ENCODE measurements at places on chromosomes 1 and 21. TPM values are rescaled to one million over a fixed set of nuclear protein-coding genes. Genes with fewer than 3 reads are reported as not detected.

GRCh38 chr21:40227096-40227495, 359.9 kb downstream of the PCP4 start:
- H3K27me3 ChIP-seq = no peaks in the 10 kb centered on the region
- H3K4me1 ChIP-seq = no peaks in the 10 kb centered on the region
- no peak overlapping the region for H3K4me3 ChIP-seq
- H3K36me3 ChIP-seq = no peaks in the 10 kb centered on the region

DNA sequence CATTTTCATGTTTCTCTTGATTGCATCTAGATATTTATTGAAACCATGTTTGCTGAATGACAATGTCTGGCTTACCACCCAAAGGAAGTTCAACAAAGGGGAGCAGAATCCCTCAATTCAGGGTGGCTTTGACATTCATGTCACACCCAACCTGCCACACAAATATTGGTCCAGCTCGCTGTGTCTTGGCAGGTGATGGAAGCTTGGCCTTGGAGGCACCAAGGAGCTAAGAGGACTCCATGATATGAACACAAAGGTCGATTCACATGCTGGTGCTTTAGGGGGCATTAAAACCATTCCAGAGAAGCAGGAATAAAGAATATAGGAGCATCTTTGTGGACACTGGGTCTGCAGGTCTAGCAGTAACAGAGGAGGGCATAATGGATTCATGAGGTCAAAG, 114.8 kb downstream of the RUNX1 start:
- no peaks in the 10 kb centered on the region for H3K36me3 ChIP-seq
- peaks cover 3% of the 10 kb centered on the region for H3K4me1 ChIP-seq
- DNase-seq = no peak
- H3K4me3 ChIP-seq = no peak overlapping the region
- no peaks in the 10 kb centered on the region for H3K27me3 ChIP-seq
- H3K27ac ChIP-seq = no peak overlapping the region

DNA sequence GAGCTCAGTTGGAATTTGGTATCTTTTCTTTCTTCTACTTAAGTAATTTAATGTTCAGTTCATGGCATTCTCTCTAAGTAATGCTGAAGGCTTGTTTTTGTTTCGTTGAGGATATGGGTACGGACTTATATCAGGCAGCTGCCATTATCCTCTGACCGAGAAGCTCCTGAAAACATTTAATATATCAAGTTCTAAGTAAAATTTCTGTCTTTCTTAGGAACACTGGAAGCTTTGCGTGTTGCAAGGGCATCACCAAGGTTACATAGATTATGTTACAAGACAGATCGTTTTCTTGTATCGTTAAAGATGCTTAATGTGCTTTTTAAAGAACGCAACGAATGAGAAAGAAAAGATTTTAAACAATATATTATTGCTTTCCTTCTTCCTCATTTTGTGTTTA, 1.0 kb upstream of the GALNT2 start:
- no peak for DNase-seq
- H3K27me3 ChIP-seq = no peaks in the 10 kb centered on the region
- H3K4me3 ChIP-seq = peak overlapping the region; percentile 49

DNA sequence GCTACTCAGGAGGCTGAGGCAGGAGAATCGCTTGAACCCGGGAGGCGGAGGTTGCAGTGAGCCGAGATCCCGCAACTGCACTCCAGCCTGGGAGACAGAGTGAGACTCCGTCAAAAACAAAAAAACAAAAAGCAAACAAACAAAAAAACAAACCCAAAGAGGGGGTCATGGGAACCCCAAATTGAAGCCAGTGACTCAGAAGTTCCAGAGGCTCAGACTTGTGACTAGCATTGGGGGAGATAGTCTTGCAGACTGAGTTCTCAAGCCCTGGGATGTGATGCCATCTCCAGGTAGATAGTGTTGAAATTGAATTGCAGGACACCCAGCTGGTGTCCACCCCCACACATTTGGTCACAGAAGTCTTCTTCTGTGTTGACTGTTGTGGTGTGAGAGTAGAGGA, 24.9 kb upstream of the ENO1 start:
- DNase-seq = no peak
- no peaks in the 10 kb centered on the region for H3K36me3 ChIP-seq
- H3K4me3 ChIP-seq = no peak overlapping the region
- peaks cover 4% of the 10 kb centered on the region for H3K4me1 ChIP-seq
- H3K27ac ChIP-seq = no peak overlapping the region

DNA sequence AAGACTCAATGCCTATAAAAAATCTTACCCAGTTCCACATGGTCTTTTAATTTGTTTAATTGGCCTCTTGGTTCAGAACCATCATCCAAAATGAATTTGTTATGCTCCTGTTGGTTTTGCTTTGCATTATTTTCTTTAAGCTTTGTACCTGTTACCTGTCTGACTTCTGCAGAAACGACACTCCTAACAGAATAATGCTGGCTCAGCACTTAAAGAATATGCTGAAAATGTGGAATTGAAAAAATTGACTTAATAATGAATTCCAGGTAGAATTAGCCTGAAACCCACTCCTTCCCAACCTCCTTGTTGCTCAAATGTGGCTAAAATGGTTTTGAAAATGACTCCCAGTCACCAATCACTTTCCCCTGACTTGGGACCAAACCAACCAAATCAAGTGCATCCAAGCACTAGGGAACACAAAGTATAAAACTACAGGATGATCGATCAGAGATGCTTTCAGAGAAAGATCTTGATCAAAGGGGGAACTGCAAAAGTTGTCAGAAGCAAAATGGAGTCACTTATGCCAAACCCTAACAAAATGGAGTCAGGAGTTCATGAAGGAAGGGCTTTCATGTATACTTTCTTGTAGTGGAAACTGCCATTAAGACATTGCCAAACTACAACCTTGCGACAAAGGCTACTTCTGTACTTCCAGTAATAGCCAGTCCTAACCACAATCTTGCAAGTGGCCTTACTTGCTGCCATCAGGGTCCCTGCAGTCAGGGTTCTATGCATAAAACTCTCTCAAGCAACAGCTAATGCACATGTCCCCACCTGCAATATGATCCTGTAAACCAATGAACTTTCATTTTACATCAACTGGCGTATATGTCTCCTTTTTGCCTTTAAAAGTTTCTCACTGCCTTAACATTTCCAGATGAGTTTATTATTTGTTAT, 5.4 kb downstream of the GBP7 start:
- DNase-seq = no peak
- no peaks in the 10 kb centered on the region for H3K4me1 ChIP-seq
- no peak overlapping the region for H3K4me3 ChIP-seq
- no peaks in the 10 kb centered on the region for H3K36me3 ChIP-seq
- no peaks in the 10 kb centered on the region for H3K27me3 ChIP-seq
- no peak overlapping the region for H3K27ac ChIP-seq

DNA sequence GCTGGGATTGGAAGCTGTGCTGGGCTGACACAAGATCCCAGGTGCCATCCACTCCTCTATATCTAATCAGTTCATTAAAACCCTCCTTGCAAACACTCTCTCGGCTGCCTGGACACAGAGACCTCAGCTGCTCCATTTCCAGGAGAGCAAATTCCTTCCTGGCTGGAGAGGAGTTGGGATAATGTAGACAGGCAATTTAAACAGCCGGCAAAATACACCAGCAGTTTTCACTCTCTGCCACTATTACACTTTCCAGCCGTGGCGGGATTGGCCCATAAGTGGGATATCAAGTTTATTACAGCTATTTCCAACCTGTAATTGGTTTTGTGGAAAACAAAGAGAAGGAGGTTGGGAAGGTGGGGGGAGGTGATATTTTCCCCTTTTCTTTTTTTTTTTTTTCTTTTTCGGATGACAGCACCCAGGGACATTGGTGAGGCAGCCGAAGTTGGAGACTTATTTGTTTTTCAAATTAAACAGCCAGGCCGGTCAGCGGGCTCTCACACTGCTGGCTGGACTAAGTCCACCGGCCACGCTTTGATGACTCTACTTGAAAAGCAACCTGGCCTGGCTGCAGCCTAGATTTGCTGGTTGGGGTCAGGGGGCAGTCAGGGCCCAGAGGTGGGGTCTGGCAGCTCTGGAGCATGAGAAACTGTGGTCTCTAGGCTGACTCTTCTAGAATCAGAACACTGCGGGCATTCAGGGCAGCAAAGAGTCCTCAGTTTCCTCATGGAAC, 177.4 kb downstream of the IGSF21 start:
- DNase-seq = no peak

DNA sequence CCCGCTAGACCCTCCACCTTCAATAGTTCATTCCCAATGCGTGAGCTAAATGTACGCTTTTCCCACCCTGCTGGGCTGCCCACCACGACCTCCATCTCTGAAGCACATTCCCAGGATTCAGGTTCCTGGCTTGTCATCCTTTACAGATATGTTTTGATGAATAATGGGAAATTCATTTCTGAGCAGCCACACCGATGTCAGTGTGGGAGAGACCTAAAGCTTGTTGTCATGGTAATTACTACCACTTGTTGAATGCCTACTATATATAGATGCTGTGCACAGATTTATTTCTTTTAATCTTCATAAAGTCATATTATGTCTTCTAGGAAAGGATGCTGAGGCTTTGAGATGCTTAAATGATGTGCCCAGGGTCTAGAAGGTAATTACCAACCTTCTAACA, 8.0 kb downstream of the RCSD1 start:
- H3K27ac ChIP-seq = no peak overlapping the region
- no peak for DNase-seq
- no peaks in the 10 kb centered on the region for H3K36me3 ChIP-seq
- no peak overlapping the region for H3K4me3 ChIP-seq
- peaks cover 24% of the 10 kb centered on the region for H3K27me3 ChIP-seq
- peaks cover 8% of the 10 kb centered on the region for H3K4me1 ChIP-seq

- no peak for DNase-seq
- no peaks in the 10 kb centered on the region for H3K27me3 ChIP-seq
- no peaks in the 10 kb centered on the region for H3K4me1 ChIP-seq
Observed at GRCh38 chr1:61419657-61420056, 305.3 kb downstream of the TM2D1 start.

CHRM3 gene
- 26.8 TPM for total RNA-seq

FCRLA gene
- total RNA-seq = 0.44 TPM

RBM11 gene
- 14.4 TPM for total RNA-seq

GPR25 gene
- total RNA-seq = not detected

ALX3 gene
- 1.8 TPM for total RNA-seq

AMPD1 gene
- 0.89 TPM for total RNA-seq

Data from spinal cord (tissue), 10 donors.